AG09319 (cell line): ENCODE measurements at places on chromosomes 2 and 18.

GRCh38 chr2:188798159-188798558 lies 176.0 kb upstream of the COL3A1 start:
- no peak for DNase-seq

GRCh38 chr2:209323738-209324137 lies 100.1 kb upstream of the MAP2 start:
- DNase-seq = no peak

DNA sequence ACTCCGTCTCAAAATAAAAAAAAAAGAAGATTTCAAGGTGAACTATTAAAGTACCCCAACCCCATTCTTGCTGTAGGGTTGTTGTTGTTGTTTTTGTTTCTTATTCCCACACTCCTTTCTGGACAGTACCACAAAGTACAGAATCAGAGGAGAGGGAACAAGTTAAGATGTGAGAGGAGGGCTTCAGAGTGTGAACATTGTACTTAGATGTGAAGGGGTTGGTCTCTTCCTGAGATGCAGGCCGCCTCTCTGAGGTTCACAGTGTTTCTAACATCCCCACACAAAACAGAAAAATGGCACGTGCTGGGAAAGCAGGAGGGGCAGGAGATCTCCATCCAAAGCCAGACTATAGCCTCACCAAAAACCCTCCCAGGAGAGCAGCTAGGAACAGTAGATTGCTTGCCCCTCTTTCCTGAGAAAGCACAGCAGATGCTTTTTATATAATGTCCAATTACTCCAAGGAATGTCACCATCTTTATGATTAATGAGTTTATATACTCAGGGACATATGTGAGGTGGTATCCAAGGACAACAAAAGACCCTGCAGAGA lies 22.6 kb downstream of the ADD2 start:
- no peak for DNase-seq

DNA sequence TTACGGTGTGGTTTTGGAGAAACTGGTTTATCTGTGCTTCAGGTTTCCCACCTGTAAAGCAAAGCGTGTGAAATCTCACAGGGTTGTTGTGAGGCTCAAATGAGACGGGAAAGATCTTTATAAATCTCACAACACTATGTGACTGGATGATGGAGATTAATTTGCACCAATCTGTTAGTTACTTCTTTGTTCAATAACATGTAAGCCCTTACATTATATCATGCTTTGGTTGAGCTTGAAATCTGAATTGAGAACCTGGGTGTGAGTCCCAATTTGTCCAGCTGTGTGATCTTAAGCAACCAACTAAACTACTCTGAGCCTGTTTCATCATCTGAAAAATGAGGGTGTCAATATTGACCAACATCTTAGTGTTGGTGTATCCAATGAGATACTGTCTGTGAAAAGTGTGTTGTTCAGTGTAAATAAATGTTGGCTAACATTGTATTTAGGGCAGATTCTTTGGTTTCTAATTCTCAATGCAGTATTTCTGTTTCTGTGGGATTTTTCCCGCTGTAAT lies 741 bp upstream of the GCKR start:
- DNase-seq = no peak
